Mesenteric fat pad (tissue), 1 donor: ENCODE measurements at places on chromosomes 11 and 22. TPM values are rescaled to one million over a fixed set of nuclear protein-coding genes. Genes with fewer than 3 reads are reported as not detected.

GRCh38 chr22:38715176-38715764, 9.5 kb downstream of the GTPBP1 start:
- no peak for DNase-seq

- DNase-seq = no peak
These were observed 60.9 kb upstream of the BMAL1 start for GRCh38 chr11:13216711-13217075.

Gene HORMAD2
- total RNA-seq = not detected

Gene RBM4
- 95.7 TPM for total RNA-seq

Gene PLA2G6
- 54.1 TPM for total RNA-seq
